ENCODE measurements at places on chromosomes 13 and 19.

DNA sequence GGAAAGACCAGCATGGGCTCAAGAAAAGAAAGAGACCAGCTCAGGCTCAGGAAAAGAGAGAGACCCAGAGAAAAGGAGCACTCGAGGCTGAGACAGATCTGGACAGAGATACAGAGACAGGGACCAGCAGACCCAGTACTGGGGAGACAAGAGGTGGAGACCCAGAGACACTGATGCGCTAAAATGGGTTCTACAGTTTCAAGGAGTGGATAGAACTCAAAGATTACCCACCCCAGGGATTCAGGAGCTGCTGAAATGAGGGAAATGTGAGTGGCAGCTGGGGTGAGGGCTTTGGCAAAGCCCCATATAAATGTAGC, 609 bp upstream of the ZSCAN18 start:
- no peak for DNase-seq

GRCh38 chr19:676339-677105, at the start of gene FSTL3:
Gene FSTL3 (plus strand): TSS chr19:676392. CDS start chr19:676424, 32 bp downstream.
- no peak for DNase-seq

DNA sequence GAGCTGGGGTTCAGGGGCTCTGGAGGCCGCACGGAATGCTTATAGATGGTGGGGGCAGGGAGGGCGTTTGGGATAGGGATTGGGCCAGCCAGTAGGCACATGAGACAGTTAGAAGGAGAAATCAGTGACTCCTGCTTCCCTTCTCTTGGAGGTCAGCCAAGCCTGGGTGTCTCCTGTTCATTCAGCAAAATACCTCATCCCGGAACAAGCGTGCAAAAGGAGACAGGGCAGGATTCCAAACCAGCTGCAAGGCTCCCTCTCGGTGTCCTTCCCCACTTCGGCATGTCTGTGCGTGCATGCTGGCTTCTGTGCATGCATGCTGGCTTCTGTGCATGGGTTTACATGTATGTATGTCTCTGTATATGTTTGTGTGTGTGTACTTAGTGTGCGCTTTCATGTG, 37.3 kb upstream of the PEPD start:
- no peak for DNase-seq

DNA sequence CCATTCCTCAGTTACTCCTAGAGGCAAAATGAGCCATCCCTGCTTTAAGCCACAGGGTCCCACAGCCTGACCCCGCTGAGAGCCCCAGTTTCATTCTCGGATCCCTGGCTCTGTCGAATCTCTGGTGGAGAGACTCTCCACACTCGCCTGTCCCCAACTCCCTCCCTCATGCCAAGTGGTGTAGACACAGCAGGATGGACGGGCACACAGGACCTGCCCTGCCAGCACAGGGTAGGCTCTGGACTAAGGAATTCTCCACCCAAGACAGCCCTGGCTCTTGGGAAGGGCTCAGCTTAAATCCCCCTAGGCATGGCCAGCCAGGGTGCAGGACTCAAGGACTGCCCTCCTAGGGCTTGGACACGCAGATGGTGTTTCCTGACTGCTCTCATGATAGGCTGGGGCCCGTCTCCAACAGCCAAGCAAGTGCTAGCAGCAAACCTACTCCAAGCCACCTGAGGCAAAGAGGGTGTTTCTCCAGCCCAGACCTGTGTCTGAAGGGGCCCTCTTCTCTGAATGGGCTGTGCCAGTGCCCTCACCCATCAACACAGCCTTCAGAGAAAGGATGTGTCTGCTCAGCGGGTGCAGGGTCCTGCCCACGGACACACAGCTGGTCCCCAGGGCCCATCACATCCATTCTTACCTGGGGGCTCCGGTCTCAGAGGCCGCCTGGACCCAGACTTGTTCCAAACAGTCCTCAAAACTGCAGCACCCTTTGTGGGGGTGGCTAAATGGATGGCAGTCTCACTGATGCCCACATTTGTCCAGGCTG, 65.3 kb downstream of the PEPD start:
- no peak for DNase-seq

DNA sequence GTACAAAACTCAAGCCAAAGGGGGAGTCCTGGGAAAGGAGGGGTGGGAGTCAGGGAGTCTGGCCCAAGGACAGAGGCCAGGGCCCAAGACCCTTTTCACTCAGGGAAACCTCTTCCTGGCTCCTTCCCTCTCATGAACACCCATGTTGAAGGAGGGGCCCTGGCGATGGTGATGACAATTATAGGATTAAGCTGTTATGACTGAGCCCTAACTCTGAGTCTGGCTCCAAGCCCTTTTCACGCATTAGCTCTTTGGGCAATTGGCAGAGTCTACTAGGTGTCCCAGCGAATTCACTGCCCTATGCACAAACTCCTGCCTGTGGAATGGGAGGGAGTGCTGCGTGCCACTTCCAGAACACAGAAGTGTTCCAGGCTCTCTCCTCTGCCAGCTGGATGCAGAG, 20.7 kb downstream of the ZNF575 start:
- DNase-seq = no peak

DNA sequence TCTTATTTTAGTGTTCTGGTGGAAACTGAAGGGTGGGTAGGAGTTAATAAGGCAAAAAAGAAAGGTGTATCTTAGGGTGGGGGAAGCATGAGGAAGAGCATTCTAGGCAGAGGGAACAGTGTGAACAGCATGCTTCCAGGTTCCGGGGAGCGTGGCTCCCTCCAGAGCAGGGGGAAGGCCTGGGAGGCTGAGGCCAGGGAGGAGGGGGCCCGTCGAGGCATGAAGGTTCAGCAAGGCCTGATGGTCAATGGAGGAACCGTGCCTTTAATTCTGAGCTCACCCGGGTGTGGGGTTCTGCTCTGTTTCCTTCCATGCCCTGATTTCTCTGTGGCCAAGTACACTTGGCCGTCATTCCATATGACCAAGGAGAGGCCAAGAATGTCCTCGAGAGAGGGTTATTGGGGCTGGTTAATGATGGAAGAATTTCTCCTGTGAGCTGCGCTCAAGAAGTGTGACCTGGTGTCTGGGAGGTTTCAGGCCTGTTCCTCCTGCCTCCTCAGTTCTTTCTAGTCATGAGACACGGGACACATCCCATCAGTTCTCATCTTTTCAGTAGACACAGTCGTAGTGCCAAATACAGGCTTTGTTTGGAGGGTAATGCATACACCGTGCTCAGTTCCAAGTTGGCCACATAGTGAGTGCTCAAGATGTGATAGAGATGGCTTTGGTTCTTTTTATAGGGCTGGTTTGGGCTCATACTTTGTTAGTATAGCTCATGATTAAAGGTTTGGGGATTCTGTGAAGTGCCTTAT, 73.6 kb downstream of the SIPA1L3 start:
- DNase-seq = no peak

- DNase-seq = no peak
Measured at GRCh38 chr19:22783651-22784410, at the start of gene ZNF99. Gene ZNF99 (minus strand): TSS chr19:22784151. CDS start chr19:22784016, 135 bp downstream.

DNA sequence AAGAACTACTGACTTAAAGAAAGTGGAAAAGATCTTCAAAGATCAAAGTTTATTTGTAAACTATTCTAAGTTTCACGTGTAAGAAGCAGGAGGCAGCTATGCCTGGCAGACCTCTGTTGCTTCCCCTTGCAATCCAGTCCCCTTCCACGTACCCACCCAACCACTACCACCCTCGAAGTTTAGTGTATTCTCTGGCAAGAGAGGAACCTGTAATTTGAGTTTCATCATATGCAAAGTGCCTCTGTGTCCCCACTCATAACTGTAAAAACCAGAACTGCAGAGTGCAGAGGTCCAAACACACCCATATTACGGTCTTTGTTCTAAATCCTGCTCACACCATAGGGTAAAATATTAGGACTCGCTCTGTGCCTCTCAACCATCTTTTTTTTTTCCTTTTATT, 75.8 kb upstream of the FRY start:
- DNase-seq = no peak

- DNase-seq = peak; percentile 69
Measured at GRCh38 chr19:10812902-10813404, 23.1 kb downstream of the TMED1 start.

DNA sequence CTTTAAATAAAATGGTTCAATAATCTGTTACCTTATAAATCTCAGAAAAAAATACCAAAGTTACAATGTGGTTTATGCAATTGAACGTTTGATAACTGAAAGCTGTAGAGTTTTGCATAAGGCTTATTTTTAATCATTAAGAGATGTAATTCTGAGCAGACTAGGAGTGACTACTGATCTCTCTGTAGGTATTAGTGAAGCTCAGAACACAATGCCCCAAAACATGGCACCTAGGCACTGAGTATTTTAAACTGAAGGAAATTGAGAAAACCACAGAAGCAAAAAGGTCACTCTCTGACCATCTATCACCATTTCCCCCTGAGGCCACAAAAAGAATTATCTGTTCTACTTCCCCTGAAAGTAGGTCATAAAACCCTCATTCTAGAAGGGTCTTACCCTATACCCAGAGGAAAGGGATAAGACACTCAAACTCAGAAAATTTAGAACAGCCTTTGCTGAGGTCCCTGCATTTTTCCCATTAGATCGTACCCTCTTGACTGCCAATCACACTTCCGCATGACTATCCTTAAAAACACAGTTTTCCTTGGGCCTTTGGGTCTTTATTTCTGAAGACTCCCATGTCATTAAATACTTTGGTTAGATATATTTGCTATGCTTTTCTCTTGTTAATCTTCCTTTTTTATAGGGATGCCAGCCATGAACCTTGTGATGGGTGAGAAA, 158.1 kb downstream of the PCDH9 start:
- DNase-seq = no peak

GRCh38 chr19:38556521-38557174, 61.1 kb downstream of the MAP4K1 start:
- DNase-seq = no peak

DNA sequence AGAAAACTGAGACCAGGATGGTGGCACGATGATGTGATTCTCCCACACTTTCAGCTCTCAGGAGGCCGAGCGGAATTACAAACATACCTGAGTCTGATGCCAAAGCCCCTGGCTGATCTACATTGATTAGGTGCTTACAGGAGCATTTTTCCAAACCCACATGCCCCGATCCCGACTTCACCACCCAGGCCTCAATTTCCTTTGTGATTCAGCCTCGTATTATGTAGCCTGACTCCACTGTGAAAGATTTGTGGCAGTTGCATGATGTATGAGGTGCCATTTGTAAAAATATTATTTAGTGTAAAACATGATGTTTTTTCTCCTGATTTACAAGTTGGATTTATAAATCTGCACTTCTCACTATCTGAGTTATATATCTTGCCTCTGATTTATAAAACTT, 118.0 kb downstream of the TSHZ3 start:
- no peak for DNase-seq

DNA sequence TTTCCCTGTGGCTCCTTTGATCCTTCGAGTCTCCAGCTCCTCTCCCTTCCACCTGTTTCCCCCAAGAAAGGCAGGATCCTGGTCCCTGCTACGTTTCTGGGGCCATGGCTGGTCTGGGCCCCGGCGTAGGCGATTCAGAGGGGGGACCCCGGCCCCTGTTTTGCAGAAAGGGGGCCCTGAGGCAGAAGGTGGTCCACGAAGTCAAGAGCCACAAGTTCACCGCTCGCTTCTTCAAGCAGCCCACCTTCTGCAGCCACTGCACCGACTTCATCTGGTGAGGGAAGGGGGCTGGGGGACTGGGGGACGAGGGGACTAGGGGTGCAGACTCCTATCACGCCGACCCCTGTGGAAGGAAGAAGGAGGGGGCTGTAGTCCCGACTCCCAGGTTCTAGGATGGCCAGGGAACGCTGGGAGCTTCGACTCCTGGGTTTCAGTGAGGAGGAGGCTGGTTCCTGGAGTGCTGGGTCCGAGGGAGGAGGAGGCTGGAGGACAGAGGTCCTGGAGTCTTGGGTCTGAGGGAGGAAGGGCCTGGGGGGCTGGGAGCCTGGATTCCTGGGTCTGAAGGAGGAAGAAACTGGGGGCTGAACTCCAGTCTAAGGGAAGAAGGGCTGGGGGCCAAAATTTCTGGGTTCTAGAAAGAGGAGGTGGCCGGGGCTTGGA, 524 bp downstream of the PRKCG start:
- DNase-seq = no peak

DNA sequence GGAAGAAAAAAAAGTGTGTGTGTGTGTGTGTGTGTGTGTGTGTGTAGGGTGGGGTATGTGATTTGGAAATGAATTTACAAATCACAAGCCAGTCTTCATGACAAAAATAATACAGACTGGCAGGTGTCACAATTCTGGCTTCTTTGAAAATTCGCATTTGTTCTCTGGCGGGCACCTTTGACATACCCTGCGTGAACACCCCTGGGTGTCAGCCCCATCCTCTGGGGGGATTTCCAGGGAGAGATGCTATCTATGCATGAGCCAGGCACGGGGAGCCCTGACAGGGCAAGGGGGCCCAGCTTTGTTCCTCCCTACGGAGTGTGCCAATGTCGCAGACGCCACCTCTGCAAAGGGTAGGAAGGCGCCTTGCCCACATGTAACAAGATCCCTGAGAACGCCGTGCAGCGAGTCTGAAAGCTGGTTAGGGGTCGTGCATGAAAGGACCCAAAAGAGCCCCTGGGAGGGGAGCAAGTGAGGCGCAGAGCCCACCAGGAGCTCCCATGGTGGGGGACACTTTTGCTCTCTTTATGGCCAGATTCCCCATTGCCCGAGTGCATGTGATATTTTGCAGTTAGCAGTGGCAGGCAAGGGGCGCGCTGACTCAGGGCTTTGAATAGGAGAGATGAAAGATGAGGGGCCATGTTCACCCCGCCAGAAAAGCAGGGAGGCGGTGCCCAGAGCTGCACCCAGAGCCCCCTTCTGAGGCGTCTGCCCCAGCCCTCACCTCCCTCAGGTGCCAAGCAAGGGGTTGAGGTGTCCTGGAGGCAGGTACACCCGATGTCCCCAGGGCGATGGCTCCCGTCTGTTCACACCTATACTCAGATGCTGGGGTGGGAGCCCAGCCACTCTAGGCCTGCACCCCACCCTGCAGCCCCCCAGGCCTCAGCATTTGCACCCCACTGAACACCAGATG, 45.3 kb downstream of the KLF2 start:
- no peak for DNase-seq

DNA sequence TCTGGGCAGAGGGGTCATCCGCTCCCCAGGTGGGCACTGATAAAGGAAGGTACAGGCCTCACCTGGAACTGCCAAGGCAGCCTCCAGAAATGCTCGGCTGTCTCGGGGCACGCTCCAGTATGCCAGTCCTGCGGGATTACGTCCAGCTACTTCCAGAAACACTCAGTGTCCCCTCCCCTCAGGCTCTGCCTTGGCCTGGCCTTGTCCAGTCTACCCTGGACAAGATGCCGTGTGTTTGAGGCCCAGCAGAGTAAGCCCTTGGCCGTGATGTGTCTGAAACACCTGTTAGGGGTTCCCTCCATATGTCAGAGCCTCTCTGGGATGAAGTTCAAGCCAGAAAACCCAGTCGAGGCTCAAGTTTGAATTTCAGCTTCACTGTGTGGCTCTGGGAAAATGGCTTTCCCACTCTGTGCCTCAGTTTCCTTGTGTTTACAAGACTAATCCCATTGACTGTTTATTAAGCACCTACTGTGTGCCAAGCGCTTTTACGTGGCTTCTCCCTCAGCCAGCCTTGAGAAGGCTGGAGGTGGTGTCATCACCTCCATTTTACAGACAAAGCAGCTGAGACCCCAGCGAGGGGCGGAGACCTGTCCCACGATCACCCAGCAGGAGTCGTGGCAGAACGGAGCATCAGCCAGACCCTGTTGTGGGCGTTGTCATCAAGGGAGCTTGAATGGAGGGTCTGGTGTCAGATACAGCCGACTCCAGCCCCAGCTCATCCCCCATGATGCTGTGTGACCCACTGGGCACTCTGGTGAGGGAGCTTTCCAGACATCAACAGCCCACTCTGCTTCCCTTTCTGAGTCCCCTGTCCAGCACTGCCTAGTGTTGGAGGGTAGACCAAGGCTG, 2.0 kb upstream of the PIK3R2 start:
- no peak for DNase-seq

GRCh38 chr13:45604892-45605291, 10.6 kb downstream of the ERICH6B start:
- DNase-seq = no peak
